Hematopoietic multipotent progenitor cell treated with erythropoietin and hydrocortisone succinate and interleukin-3 and kit ligand, for 6 days (in vitro differentiated cells): ENCODE measurements at places on chromosomes 4 and X.

DNA sequence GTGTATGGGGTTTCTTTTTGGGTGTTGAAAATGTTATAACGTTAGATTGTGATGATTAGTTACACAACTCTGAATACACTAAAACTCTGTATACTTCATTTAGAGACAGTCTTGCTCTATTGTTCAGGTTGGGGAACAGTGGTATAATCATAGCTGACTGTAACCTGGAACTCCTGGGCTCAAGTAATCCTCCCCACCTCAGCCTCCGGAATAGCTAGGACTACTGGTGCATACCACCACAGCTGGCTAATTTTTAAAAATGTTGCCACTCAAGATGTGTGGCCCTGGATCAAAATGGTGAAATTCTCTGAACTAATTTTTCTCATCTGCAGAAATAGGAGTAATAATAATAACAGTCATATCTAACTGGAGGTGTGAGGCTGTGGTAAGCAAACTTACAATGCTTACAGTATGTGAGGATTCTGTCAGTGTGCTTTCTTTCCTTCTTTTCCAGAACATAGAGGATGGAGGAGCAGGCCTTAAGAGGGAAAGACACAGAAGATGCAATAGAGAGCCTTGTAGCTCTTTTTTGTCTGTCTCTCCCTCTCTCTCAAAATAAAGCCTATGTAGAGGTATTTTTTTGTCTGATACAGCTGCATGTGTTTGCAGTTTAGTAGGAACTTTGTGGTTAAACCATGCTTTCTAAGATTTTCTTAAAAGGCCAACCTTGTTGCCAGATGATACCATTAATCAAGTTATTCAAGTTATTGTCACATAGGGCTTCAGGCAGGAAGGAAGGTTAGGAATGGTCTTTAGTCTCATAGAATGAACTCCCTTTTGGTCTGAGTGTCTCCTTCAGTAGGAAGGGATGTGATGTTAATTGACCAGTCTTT lies 7.5 kb downstream of the ADD1 start:
- peak; percentile 35 for DNase-seq

- no peak for DNase-seq
Observed at GRCh38 chr4:96326846-96327245, 487.0 kb downstream of the PDHA2 start.

DNA sequence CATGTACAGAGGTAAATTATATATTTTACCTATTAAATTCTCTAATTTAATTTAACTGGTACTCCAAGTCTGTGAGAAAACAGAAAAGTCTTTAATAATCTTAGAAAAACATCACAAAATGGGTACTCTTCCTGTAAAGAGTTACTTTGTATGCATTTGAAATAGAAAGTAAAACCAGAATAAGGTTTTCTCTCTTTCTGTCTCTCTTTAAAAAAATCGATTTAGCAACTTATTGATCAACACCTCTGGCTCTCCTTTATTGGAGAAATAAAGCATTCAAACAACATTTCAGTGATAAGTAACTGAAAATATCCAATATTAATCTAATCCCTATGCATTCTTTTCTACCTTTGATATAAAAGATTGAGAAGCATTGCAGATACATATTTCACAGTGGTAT lies 27.4 kb downstream of the ATOH1 start:
- DNase-seq: no peak

- DNase-seq: no peak
Observed at GRCh38 chr4:109916027-109916409, 3.3 kb downstream of the EGF start.

DNA sequence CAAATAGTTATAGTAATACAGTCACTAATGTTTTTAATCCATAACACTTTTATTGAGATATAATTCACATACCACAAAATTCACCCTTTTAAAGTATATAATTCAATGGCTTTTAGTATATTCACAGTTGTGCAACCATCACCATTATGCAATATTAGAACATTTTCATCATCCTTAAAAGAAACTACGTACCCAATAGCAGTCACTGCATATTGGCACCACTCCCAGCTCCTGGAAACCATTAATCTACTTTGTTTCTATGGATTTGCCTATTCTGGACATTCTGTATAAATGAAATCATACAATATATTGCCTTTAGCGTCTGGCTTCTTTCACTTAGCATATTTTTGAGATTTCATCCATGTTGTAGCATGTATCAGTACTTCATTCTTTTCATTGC lies 99.3 kb downstream of the AMMECR1 start:
- DNase-seq: no peak

DNA sequence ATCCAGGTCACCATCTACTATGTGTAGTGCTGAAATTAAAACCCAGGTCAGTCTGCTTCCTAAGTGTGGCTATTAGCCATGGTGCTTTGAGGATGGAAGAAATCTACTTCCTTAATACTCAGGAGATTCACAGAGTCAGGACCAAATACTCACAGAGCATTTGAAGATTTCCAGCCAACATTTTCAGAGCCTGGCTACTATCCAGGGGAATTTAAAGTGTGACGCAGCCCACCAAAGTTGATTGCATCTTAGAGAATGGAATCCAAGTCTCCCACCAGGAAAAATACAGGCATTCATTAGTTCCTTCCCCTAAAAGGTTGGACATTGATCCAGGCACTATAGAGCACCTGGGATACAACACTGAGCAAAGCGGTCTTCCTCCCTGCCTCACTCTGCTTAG lies 83.8 kb downstream of the HS3ST1 start:
- no peak for DNase-seq

- no peak for DNase-seq
Observed at GRCh38 chrX:129111081-129111798, 412.1 kb downstream of the SMARCA1 start.

DNA sequence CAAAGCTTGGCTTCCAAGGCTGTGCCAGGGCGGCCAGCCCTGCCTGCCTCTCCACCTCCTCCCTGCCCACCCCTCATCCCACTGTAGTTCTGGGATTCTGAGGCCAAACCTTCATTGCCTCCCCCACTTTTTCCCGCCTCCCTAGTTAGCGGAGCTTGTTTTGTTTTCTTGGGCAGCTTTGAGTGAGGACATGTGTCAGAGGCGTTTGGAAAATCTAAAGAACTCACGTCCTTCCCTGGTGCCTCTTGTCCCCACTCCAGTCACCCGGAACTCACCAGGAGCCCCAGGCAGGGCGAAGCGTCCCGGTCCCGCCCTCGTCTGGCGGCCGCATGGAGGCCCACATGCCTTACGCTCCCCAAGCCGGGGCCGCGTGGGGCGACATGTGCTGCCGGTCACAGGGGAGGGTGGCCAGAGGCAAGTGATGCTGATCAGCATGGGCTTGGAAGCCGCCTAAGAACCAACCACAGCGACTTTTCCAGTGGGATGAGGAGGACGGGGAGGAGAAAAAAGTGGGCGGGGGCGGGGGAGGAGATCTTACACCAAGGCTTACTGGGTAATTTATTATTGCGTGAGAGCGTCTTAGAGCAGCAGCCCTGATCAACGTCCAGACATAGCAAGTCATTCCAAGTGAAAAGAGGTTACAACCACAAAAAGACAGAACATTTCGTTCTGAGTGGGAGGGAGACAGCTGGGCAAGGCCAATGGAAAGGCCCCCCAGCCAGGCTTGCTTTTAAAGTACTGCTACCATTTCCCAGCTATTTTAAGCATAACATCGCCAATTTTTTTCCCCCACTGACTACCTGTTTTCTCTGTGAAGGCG lies 48.5 kb downstream of the PRPS1 start:
- DNase-seq: peak; percentile 93

DNA sequence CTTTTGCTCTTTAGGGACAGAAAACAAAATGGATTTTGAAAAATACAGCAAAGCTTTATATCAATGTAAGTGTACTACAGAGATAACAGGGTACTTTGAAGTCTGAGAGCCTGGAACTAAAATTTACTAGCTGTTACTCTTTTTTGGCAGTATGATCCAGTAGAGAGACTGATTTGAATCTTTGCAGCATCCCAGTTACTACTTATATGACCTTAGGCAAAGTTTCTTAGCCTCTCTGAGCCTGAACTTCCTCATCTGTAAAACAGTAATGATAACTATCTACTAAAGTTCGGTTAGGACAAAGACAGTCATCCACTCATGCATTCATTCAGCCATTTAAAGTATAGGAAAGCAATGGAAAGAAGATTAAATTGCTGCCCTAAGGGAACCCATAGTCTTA lies 10.1 kb downstream of the BRWD3 start:
- peak; percentile 20 for DNase-seq

GRCh38 chr4:138927072-138927471 lies 88.5 kb upstream of the NOCT start:
- peak; percentile 39 for DNase-seq

DNA sequence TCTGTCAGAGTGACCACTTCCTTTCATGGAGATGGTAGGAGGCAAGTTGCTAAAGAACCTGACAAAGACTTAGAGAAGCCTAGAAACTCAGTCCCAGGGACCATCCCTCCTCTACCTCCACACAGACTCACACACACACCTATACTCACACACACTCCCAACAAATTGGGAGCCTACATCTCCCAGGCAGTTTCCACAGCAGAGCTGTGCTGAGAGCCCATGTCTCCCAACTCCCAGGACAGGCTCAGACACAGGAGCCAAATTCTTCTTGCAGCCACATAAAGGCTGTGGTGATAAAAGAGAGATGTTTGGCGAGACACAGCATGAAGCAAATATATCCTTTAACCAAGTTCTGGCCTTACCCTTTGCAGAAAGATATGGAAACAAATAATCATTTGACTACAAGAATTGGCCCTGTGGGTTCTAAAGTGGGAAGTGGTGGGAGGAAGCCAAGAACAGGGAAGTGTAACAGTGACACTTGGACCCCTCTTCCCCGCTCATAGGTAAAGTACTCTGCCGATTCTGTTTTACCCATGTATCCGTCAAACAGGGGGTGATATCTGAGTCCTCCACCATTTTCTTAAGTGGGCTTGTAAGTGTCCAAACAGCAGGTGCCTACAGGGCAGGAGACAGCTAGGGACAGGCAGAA lies 11.0 kb upstream of the IDS start:
- DNase-seq: no peak

- no peak for DNase-seq
Observed at GRCh38 chr4:155392481-155393184, 15.9 kb upstream of the MAP9 start.

GRCh38 chrX:13906093-13906492 lies 89.2 kb upstream of the GPM6B start:
- no peak for DNase-seq

DNA sequence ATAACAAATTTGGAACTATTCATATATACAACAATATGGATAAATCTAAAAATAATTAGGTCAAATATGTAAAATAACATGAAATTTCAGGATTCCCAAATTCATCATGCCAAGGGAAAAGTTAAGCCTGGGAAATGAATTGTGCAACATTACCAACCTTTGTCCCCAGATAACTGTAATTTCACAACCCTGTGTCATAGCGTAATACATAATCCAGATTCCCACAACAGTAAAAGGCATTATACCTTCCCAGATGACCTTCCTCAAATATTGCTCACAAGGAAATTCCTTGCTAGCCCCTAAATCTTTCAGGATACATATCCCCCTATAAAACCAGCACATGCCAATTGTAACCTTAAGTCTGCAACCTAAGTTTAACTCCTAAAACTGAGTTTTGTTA lies 32.9 kb upstream of the RAB40A start:
- no peak for DNase-seq

GRCh38 chrX:14497184-14497666 lies 32.1 kb upstream of the GLRA2 start:
- DNase-seq: peak; percentile 13

DNA sequence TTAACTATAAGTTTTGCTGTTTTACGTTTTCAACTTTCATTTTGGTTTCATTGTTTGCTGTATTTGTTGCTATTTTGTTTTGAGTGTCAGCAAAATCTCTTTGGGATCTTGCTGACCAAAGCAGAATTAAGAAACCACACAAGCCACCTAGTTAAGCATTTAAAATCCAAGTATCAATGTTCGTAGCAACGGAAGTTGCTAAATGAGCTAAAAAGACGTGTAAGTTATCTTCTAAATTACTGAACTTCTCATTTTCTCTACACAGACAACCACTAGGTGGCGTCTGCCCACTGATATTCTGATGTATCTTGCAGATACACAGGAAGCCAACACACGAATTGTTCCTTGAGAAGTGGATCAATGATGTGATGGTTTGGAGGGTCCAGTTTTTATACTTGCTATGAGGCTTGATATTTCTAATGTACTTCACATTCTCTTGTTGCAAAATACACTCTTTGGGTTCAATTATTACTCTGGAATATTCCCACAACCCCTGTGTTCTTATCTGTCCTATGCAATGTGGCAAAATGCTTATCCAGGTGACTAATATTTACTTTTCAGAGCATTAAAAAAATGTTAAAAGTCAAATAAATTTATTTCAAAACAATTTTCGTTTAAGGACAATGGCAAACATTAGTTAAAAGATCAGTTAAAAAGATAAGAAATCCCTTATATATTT lies 250.5 kb downstream of the TECRL start:
- DNase-seq: peak; percentile 84

- no peak for DNase-seq
Observed at GRCh38 chr4:28557755-28558154, 1697.1 kb downstream of the STIM2 start.

DNA sequence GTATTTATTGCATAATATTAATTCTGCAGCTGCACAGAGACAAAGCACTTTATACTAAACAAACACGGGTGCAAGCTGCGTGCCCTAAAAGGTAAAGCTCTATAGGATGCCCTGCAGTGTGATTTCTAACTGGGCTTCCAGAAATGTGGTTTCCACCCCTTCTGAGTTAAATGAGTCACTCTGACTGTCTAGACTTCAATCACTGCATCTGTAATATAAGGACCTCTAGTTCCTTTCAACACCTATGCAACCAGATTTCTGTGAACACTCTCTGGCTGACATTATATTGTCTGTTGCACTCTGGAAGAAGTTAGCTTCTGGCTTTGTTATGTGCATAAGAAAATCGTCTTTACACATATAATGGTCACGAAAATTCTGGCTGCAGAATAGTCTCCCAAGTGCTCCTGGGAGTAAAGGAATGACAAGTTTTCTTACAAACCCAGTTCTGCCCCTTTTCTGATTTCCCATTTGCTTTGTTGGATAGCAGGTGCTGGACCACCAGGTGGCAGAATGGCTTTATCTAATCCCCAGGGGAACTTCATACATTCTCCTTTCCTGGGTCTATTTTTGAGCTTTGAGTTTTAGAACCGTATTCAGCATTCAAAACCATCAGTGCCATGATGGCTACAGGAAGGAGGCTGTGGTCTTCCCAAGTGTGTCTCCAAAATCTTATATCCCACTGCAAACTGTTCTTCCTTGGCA lies 842.2 kb downstream of the STIM2 start:
- DNase-seq: peak; percentile 8

DNA sequence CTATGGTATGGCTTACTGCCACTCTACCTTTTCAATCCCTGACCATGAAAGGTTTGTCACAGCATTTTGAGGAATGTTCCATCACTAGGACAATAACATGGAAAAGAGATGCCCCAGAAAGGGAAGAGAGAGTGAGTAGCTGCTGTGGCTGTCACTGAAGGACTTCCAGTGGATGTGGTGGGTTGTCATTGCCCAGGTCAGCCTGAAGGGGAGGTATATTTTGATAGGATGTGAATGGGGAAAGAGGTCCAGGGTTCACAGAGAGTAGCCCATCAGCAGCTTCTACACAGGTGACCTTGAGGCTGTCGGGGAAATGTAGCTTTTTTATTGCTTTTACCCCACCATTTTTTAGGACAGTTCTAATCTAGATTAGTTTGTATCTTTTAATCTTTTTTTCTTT lies 30.8 kb downstream of the MTM1 start:
- DNase-seq: no peak

GRCh38 chr4:6730603-6731317 lies 14.8 kb downstream of the BLOC1S4 start:
- DNase-seq: peak; percentile 98
